NCI-H1105 (cell line): ENCODE measurements at places on chromosomes 1 and 21.
A peak's percentile ranks its signal among the peaks of the same experiment; 100 is the strongest.

- no peak for DNase-seq
Measured at GRCh38 chr1:2981981-2982614, 39.2 kb upstream of the ACTRT2 start.

- no peak for DNase-seq
Measured at GRCh38 chr1:162551969-162552683, 9.4 kb upstream of the UAP1 start.

DNA sequence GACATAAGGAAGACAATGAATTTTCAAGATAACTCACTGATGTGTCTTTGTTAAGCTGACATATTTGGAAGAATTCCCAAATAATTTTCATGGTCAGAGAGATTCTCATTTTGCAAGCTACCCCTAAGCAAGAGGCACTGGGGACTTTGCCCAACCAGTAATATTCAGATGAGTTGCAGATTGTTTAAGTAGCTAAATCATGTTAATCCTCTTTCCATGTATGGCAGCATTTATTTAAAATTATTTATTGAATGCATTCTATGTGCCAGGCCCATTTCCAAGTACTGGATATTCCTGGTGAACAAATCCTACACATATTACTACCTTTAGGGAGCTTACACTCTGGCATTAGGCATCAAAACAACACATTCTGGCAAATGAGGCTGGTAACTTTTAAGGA is 56.5 kb upstream of the BACH1 start:
- no peak for DNase-seq

DNA sequence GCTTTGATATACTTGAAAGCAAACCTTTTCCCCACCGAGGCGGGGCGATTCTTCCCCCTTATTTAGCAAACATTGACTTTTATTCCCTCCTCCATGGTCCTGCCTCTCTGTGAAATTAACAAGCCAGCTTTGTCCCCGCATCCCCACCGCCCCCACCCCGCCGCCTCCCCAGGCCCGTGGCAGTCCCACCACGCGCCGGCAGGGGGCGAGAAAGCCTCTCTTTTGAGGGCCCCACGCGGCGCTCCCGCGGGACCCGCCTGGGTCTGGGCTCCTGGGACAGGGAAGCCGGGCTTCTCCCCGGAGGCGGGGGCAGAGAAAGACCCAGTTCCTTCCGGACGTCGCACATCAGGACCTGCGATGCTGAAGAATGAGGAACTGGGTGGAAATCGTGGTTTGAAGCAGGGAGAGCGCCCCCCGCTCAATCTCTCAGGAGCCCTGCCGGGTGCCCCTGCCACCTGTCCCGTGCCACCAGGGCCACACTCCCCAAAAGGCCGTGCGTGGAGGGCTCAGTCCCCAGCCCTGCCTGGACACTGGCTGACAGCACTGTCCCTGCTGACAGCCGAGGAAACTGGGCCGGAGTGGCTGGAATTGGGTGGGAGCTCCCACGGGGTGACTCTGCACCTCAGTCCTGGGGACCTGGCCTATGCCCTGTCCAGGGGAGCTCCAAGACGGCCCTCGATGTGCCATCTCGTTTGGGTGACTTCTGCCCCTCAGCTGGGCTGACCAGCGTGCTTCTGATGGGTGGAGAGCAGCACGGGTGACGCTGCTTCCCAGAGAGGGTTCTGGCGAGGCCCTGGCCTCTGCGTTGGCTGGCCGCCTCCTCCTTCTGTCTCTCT is 8.6 kb upstream of the ACTRT2 start:
- DNase-seq, result peak; percentile 15

DNA sequence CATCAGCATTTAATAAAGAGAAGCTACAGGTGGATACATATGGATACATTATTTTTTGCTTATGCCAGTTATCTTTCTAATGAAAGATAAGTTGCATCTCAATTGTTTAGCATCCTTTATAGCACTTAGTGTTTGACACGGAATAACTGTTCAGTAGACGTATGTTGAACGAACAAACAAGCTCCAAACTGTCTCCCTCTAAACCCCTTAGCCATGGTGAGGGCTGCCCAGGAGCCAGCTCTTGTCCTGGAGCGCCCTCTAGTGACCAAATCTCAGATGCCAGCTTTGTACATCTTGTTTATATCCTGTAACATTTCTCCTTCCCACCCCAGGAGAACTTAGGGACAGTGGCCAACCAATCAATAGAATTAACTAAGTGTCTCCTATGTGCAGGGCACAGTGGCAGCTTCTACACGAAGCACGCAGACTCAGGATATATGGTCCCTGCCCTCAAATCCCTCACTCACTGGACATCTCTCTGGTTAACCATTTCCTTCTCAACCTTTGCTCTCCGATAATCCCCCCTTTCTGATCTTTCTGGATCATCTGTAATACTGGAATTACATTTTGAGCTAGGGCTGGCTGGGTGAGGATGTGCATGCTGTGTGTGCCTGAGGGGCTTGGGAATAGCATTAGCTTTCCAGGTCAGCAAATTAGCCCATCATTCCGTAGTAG is 22.9 kb downstream of the KCNA10 start:
- DNase-seq, result peak; percentile 67

DNA sequence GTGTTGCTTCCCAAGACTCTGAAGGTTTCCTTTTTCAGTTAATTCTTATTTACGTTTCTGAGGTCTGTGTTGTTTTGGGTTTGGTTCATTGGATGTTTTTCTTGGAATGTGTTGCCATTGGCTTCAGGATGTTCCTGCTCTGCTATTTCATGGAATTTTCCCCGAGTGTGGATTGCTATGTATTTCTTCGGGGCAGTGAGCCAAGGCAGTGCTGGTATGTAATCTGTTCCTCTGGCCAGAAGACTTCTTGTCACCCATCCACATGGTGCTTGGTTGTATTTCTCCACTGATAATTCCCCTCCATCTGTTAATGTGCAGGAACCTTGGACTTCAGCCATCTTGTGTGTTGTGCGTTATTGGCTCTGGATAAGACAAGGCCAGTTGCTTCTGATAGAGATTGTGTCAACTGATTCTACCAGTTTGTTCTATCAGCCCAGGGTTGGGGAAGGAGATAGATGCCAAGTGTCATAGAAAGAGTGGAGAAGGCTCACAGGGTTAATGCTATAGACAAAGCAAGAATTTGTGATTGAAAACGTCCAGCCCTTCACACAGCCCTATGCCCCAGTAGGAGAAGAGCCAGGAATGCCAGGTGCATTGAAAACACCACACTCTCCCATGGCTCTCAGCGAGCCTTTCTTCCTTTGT is 505.2 kb downstream of the PLPP3 start:
- DNase-seq, result no peak

DNA sequence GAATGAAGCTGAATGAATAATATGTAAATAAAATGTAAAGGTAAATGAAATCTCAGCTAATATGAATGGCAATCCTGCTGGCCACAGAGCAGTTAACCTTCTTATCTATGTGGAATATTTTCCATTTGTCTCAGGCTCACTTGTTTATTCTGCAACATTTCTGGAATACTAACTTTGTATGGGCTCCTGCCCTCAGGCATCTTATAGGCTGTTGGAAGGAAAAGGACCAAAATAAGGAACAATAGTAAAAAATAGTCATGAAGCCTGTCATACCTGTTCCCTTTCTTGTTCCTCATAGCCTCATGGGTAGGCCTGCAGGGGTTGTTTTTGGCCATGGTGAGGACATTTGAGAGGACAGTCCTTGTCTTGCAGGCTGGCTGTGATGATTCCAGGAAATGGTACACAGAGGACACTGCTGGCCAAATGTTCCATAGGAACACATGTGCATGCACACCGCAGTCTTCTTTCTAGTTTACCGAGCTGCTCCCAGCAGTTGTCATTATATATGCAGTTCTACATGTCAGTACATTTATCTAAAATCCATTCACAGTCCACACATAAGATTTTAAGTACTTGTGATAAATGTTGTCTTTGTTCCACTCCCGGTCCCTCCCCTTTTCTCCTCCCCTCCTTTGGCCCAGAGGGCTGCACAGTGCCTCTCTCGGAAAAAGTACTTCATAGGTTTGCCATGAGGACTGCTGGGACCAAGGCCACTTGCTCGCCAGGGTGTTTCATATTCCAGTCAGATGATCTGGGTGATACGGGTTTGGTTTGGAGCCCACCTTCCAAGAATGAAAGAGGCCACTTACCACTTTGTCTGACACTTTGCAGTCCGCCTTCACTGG is 15.2 kb upstream of the KCNQ4 start:
- DNase-seq, result no peak

GRCh38 chr1:8317647-8318381 is at the start of gene SLC45A1:
Gene SLC45A1, plus strand, starts transcription at chr1:8318114. Its CDS starts 6,216 bp downstream, at chr1:8324330.
- DNase-seq, result peak; percentile 77

GRCh38 chr1:161175771-161176453 is 1.4 kb downstream of the B4GALT3 start:
- DNase-seq, result no peak

- no peak for DNase-seq
Measured at GRCh38 chr21:16085421-16085820, 355.6 kb downstream of the USP25 start.

DNA sequence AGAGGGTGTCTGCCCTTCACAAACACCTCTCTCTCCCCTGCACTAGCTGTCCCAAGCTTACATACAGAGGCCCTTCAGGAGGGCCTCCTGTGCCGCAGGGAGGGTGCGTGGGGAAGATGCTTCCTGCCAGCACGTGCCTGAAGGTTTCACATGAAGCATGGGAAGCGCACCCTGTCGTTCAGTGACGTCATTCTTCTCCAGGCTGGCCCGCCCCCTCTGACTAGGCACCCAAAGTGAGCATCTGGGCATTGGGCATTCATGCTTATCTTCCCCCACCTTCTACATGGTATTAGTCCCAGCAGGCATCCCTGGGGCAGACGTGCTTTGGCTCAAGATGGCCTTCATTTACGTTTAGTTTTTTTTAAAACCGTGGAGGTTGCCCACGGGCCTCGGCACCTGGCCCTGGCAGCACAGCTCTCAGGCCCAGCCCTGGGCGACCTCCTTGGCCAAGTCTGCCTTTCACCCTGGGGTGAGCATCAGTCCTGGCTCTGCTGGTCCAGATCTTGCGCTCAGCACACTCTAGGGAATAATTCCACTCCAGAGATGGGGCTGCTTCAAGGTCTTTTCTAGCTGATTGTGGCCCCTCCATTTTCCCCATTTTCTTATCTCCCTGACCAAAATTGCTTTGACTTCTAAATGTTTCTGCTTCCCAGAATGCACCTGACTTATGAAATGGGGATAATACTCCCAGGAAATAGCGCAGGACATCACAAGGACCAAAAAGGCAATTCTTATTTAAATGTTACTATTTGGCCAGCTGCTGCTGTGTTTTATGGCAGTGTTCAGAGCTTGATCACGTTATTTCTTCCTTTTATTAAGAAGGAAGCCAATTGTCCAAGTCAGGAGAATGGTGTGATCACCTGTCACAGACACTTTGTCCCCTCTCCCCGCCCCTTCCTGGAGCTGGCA is 6.1 kb downstream of the NPPA start:
- no peak for DNase-seq

- no peak for DNase-seq
Measured at GRCh38 chr21:25637851-25638659, 1.0 kb upstream of the JAM2 start.

DNA sequence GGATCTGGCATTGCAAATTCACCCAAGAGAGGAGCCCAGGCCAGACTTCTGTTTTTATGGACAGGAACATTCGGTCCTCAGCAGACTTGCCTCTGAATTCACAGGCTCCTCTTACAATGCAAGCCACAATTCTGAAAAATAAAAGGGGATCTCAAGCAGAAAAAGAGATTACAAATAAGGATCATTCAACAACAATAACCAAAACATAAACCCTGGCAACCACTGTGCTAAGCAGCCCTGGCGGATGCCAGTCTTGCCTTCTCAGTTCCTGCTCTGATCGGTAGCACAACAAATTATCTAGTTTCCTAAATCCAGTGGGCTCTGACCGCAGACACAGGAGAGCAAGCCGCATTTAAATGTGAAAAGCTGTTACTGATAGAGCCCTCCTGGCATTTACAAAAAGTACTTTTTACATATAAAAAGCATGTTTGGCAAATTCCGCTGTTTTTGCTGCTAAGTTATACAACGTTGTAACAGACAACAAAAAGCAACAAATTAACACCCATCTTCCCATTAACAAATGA is 123.4 kb upstream of the FOXD3 start:
- no peak for DNase-seq

- no peak for DNase-seq
Measured at GRCh38 chr1:54221113-54221834, 21.3 kb downstream of the MRPL37 start.

DNA sequence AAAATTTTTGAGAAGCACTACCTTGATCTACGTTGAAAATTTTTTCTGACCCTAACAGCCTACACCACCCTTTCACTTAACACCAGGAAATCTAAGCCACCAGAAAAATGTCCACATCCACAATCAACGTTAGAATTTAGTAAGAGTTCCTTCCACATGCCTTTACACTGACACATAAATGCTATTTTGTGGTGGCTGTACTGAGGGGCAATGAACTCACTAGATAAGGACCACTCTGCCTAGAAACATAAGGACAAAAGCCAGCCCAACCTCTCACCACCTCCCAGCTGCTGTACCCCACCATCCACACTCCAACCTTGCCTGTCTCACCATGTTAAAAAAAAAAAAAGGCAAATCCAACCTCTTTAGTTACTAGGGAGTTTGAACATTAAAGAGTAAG is 29.8 kb downstream of the PARP1 start:
- no peak for DNase-seq

- DNase-seq, result no peak
Measured at GRCh38 chr1:60727552-60727951, 354.8 kb upstream of the NFIA start.

DNA sequence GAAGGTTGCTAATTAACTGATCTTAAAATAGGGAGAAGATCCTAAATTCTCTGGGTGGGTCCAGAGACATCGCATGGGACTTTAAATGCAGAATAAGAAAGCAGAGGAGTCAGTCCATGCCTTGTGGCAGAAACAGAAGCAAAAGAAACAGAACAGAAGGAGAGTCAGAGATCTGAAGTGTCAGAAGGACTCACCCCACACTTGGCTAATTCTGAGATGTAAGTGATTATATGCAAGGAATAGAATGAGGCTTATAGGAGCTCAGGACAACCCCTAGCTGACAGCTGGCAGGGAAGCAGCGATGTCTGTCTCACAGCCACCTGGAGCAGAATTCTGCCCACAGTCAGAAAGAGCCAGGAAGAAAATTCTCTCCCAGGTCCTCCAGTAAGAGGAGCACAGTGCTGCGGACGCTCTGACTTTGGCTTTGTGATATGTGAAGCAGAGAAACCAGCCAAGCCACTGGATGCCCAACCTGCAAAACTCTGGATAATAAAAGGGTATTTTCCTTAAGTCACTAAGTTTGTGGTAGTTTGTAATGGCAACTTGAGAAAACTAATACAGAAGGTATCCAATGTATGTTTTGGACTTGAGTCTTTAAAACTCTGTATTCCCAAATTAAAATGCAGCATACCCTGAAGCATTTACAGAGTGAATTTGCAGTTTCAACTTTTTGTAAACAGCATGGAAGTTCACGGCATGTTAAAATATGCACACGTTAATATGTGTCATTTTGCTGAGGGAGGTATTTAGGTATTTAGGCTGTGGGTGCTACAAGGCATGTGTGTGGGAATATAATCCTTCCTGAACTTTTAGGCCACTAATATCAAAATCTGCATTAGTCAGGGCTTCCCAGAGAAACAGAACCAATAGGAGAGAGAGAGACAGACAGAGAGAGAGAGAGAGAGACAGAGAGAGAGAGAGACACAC is 388.5 kb downstream of the PCP4 start:
- DNase-seq, result no peak

GRCh38 chr1:226627050-226627755 is 78.6 kb downstream of the STUM start:
- no peak for DNase-seq
